ENCODE measurements at places on chromosomes 5 and 9.

- DNase-seq = no peak
Measured at GRCh38 chr9:93436218-93436617, 15.3 kb upstream of the FAM120A start.

- DNase-seq = no peak
Measured at GRCh38 chr9:6226696-6227095, 11.1 kb downstream of the IL33 start.

DNA sequence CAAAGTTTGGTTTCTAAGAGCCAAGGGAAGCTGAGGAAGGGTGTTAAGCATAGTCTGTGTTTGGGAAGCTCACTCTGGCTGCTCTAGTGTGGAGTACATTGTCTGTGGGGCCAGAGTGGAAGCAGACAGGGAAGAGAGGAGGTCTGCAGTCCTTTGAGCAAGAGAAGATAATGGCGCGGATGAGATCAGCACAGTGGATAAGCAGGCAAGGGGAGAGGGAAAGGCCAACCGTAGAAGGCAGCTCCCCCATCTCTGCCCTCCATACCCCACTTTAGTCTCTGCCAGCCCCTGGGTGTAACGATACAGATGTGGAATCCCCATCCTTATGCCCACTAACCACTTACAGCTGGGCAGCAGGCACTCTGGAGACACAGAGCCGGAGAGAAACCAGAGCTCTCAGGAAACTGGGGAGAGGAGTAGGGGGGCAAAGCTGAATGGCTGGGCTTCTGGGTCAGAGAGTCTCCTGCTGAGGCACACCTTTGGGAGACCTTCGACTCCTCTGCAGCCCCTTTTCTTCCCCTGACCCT lies 75.0 kb downstream of the SLIT3 start:
- DNase-seq = no peak

- no peak for DNase-seq
Measured at GRCh38 chr5:113214606-113215323, 220.0 kb downstream of the TSSK1B start.

DNA sequence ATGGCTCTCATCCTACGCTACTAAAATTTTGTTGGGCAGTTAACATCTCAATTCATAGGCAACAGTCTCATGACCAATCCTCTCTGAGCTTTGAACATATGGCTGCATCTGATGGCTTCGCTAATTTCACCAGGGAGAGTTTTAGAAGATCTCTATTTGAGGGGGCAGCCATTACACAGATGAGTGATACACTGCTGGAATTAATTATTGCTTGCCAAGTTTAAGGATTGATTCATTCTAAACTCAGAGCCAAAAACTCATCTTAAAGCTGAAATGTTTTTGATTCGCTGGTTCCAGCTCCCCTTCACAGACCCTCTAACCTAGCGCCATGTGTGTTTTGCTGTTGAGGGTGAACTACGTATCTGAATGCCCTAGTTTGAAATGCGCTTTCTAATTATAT lies 519.9 kb upstream of the WWC1 start:
- DNase-seq = no peak

GRCh38 chr5:98977723-98978122 lies 48.9 kb upstream of the CHD1 start:
- no peak for DNase-seq

- no peak for DNase-seq
Measured at GRCh38 chr5:106094839-106095238, 1575.9 kb downstream of the EFNA5 start.

GRCh38 chr5:139426203-139426885 lies 13.0 kb downstream of the DNAJC18 start:
- no peak for DNase-seq

GRCh38 chr9:38059233-38059936 lies 9.6 kb downstream of the SHB start:
- DNase-seq = no peak

GRCh38 chr5:172453206-172453985 lies 929 bp downstream of the SH3PXD2B start:
- DNase-seq = no peak

- no peak for DNase-seq
Measured at GRCh38 chr5:59180515-59180914, 597.6 kb downstream of the RAB3C start.

All from stimulated activated CD4-positive, alpha-beta T cell treated with anti-CD3 and anti-CD28 coated beads, TNF-alpha, amount 100 ng/mL, for 24 hours (primary cell).